ENCODE measurements at places on chromosomes 3 and 15. TPM values are rescaled to one million over a fixed set of nuclear protein-coding genes. Genes with fewer than 3 reads are reported as not detected.
A peak's percentile ranks its signal among the peaks of the same experiment; 100 is the strongest.

GRCh38 chr15:64574301-64575017 lies 114.1 kb downstream of the ZNF609 start:
- no peak for DNase-seq

DNA sequence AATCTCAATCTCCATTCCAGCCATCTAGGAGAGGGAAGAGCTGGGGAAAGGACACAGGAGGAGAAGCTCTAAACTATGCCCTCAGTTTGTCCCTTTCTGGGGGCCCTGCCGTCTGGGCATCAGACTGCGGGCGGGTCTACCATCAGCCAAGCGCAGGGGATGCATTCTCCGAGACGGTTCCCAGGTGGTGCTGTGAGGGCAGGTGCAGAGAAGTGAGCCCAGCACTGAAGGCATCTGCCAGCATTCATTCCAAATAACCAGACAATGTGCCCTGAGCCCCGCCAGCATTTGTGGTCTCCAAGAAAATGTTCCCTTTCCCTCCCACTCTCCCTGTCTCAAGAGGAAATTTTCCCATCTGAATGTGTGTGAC lies 265.7 kb downstream of the XXYLT1 start:
- DNase-seq, result no peak

GRCh38 chr15:70113304-70113700 lies 15.6 kb upstream of the TLE3 start:
- peak; percentile 54 for DNase-seq

DNA sequence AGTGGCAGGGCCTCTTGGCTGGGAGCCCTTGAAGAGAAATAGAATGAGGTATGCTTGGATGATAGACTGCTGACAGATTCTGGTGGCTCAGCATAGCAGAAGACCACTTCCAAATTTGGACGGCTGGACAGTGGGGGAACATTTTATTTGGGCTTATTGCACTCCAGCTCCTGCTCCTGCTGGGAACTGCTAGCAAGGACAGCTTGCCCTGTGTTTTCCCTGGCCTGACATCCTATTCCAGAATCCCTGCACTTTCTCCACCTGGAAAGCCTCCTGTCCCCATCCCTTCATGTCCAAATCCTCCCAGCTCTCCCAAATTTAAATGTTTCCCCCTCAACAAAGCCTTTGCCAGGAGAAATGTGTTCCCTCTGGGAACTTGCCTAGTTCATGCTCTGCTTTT lies 9.8 kb upstream of the COLQ start:
- DNase-seq, result no peak

DNA sequence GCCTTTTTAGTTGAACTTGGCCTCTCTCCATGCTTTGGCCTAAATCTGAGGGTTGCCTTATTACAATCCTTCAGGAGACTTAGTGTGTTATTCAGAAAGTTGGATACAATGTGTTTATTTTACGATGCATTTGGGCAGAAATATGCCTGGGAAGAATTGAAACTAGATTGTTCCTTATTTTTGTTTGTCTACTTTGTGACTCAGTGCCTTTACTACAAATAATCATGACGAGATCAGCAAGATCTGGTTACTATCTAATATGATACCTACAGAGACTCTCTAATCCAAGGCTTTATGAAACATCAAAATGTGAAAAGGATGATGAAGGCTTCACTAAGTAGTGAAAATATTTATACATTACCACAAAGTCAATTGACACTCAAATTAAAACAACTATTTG lies 82.2 kb downstream of the RBMS3 start:
- DNase-seq, result no peak

GRCh38 chr3:125231895-125232294 lies 19.3 kb upstream of the SLC12A8 start:
- no peak for DNase-seq

GRCh38 chr3:98710067-98710659 lies 53.0 kb upstream of the ST3GAL6 start:
- DNase-seq, result no peak

GRCh38 chr3:173750095-173750494 lies 352.6 kb downstream of the NLGN1 start:
- DNase-seq, result no peak

GRCh38 chr15:99959326-99959725 lies 226.1 kb upstream of the LYSMD4 start:
- no peak for DNase-seq

DNA sequence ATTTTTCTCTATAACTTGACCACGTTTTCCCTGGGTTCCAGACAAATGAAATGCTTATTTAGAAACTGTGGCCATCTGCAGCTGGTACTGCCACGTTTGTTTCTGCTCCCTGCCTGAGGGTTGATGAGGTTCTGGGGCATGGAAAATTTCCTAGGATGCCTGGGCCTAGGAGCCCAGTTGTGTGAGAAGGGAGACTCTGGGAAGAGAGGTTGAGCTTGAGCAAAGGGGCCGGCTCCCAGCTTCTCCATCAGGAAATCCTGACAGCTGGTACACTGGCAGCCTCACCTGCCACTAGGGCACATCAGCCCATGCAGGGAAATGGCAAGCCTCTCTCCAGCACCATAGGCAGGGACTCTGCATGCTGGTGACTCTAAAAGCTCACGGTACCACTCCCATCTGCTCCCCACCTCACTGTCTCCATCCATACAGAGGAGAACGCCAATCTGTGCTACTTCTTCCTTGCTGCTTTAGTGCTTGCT lies 165.4 kb upstream of the PPP2R3A start:
- DNase-seq, result no peak

DNA sequence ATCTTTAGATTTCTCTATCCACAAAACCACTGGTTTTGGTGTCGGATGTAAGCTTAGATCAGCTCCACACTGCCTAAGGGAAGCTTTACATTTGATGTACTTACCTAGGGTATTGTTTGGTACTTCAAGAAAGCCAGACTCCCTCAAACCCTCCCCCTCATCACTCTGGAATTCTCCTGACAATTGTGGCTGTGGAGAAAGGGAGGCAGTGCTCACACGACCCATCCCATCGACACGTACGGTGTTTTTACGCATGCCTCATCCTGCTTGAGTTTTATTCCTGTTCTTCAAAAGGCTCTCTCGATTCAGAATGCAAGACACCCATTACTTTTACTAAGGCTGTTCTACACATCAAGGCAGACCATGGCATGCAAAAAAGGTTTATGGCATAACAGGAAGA lies 67.3 kb upstream of the ONECUT1 start:
- no peak for DNase-seq

GRCh38 chr15:80339601-80340000 lies 64.6 kb upstream of the ARNT2 start:
- DNase-seq, result no peak

Gene ATP2B2
- 0.31 TPM for total RNA-seq

Gene TAMM41
- total RNA-seq, result 10.4 TPM

Gene GOLGA8T
- 1.1 TPM for total RNA-seq

Gene DPPA4
- total RNA-seq, result not detected

Measured in left cardiac atrium (tissue), 4 donors.